Activated T-cell treated with anti-CD3 and anti-CD28 coated beads, Interleukin-2, amount 50 U/mL, for 1 hour (primary cell): ENCODE measurements at places on chromosomes 16 and 17.

- no peak for DNase-seq
Observed at GRCh38 chr17:40895106-40895730, 10.2 kb upstream of the KRT20 start.

- no peak for DNase-seq
Observed at GRCh38 chr16:79100447-79100846, 500.1 kb downstream of the MAF start.

- no peak for DNase-seq
Observed at GRCh38 chr17:48841395-48841831, 10.6 kb downstream of the CALCOCO2 start.

DNA sequence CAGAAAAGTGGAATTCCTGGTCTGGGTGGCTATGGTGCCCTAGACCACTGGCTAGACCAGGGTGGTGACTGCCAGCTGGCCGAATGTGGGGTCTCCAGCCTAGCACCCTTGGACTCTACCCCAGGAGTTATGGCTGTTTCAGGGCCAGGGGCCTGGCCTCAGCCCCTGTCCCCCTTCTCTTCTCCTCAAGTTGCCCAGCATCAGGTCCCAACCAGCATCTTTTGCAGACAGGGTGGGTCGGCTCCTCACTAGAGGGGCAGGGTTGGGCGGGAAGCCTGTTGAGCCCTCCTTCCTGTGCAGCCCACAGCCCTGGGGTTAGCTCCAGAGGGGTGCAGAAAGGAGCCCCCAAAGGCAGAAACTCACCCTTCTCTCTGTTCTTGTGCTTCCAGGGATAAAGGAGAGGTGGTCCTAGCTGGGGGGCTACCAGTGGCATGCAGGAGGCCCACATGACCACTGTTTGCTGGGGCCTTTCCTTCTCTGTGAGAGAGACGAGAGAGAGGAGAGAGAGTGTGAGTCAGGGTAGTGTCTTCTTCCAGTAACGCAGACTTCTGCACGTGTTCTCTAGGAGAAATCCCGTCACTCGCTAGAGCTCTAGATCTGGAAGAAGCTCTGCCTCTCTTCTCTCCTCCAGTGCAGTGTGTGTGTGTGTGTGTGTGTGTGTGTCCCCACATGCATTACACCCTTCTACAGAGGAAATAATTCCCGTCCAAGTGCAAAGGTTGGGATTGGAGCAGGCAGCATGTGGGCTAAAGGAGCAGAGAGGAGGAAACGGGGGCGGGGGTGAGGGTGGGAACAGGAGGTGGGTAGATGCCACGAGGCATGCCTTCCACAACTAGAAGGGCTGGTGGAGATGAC lies 209.4 kb downstream of the SEC14L1 start:
- peak; percentile 8 for DNase-seq

GRCh38 chr16:27351989-27352388 lies 38.2 kb downstream of the IL4R start:
- no peak for DNase-seq

GRCh38 chr17:43529947-43530287 lies 16.2 kb downstream of the ETV4 start:
- DNase-seq = no peak

DNA sequence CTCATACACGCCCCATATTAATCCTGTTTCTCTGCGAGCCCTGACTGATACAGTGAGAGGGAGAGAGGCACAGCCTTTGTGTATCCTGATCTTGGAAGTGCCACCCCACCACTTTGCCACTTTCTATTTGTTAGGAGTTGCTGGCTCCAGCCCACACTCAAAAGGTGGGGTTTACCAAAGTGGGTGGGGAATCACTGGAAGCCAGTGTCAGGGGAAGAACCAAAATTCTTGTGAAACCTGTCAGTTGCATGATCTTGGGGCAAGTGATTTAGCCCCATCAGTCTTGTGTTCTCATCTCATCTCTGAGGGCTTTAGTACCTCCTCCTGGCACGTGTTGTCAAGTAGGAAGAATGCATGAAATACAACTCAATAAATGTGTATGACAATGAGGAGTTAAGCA lies 119.5 kb downstream of the SOX9 start:
- no peak for DNase-seq

DNA sequence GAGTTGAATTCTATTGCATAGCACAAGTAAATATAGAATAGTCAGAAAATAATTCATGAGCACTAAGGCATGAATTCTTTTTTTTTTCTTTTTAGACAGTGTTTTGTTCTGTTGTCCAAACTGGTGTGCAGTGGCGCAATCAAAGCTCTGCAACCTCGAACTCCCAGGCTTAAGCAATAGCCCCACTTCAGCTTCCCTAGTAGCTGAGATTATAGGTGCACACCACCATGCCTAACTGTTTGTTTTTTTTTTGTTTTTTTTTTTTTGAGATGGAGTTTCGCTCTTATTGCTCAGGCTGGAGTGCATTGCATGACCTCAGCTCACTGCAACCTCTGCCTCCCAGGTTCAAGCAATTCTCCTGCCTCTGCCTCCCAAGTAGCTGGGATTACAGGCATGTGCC lies 16.6 kb downstream of the TUBD1 start:
- DNase-seq = no peak

GRCh38 chr16:80637621-80638020 lies 96.8 kb downstream of the DYNLRB2 start:
- no peak for DNase-seq

- DNase-seq = no peak
Observed at GRCh38 chr16:58670177-58670576, 14.4 kb downstream of the SLC38A7 start.

DNA sequence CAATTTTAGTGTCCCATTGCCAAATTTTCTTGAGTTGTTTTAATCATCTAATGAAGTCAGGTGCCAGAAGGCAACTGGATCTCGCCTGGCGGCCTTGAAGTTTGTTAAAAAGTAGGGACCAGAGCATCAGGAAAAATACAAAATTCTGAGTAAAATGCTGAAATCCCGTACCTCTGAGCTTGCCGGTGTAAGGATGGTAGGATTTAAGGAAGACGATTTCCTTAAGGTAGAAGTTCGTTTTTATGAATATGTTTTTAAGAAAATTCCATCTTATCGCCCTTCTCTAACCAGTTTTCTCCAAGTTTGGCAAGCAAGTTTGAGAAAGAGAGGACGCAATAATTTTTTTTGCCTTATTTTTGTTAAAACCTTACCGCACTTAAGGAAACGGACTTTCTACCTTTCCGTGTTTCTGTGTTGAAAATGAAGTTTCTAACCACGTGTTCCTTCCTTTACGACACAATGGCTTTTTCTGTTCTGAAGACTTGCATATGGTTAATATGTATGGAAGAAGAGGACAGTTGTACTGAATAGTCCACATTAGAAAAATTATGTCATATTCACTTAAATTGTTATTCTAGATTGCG lies 748 bp downstream of the ATF7IP2 start:
- no peak for DNase-seq

GRCh38 chr17:57493171-57493570 lies 236.8 kb downstream of the MSI2 start:
- DNase-seq = no peak

- no peak for DNase-seq
Observed at GRCh38 chr16:999677-1000076, 18.1 kb downstream of the SOX8 start.

- no peak for DNase-seq
Observed at GRCh38 chr16:23826528-23827045, 9.2 kb upstream of the PRKCB start.

GRCh38 chr17:19900809-19901208 lies 33.1 kb upstream of the ULK2 start:
- no peak for DNase-seq

DNA sequence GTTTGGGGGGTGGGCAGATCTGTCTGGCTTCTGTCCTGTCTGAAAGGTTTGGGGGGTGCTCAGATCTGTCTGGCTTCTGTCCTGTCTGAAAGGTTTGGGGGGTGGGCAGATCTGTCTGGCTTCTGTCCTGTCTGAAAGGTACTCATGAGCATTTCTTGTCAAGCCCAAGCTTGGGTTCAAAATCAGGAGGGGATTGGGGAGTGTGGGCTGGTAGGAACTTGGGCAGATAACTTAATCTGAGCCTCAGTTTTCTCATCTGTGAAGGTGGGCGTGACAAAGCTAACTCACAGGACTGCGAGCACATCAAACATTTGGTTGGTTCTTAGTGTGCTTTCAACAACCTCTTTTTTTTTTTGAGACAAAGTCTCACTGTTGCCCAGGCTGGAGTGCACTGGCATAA lies 35.2 kb downstream of the HAPSTR1 start:
- no peak for DNase-seq

DNA sequence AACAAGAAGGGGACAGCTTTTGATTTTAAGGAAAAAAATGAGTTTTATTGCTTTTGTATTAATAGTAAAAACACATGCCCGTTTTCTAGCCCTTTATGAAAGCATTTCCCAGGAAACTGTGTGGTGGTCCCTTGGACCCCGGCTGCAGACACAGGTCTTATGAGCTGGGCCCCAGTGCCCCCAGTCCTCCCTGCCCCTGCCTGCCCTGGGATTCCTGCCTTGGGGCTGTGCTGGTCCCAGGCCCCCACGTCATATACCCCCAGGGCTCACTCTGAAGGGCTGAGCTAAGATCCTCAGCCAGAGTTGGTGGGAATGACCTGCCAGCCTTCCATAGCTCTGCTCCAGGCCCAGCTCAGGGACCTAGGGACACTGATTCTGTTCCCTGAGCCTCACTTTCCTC lies 30.8 kb downstream of the GINS2 start:
- DNase-seq = no peak

GRCh38 chr17:80995131-80995530 lies 3.5 kb downstream of the CHMP6 start:
- no peak for DNase-seq

DNA sequence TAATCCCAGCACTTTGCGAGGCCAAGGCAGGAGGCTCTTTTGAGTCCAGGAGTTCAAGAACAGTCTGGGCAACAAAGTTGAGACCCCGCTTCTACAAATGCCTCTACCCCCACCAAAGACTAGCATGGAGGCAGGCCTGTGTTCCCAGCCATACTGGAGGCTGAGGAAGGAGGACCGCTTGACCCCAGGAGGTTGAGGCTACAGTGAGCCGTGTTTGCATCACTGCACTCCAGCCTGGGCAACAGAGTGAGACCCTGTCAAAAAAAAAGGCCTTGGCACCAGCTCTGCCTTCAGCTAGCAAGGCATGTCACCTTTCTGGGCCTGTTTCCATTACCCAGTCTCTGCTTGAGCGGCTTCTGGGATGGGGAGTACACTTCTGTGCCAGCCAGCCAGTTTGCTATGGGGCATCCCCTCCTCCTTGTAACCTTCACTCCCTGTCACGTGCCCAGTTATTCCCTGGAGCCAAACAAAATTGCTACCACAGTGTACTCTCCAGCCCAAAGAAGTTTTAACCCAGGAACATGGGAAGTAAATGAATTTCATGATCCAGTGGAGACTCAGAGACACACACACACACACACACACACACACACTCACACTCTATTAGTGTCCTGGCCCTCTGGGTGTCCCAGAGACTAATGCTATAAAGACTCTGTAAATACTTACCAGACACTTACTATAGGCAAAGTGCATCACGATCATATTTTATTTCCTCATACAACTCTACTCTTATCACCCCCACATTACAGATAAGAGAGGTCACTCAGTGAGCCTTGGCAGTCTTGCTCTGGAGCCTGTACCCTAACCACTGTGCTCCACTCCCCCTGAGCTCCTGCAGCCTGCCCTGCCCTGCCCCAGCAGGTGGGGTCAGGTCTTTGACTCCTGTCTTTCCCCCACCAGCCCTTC lies 2.5 kb downstream of the CISD3 start:
- DNase-seq = no peak

- DNase-seq = no peak
Observed at GRCh38 chr16:59385959-59386358, 651.8 kb upstream of the GOT2 start.

- DNase-seq = no peak
Observed at GRCh38 chr16:59697761-59698160, 963.6 kb upstream of the GOT2 start.

GRCh38 chr16:29943846-29944799 lies 17.8 kb upstream of the TMEM219 start:
- no peak for DNase-seq

GRCh38 chr16:12375046-12375740 lies 398.7 kb downstream of the SNX29 start:
- no peak for DNase-seq

GRCh38 chr17:19019041-19019941 lies 14.7 kb upstream of the FAM83G start:
- no peak for DNase-seq

GRCh38 chr16:56812884-56813283 lies 52.1 kb upstream of the SLC12A3 start:
- DNase-seq = no peak

GRCh38 chr16:27432558-27432957 lies 30.6 kb downstream of the IL21R start:
- DNase-seq = no peak

- DNase-seq = no peak
Observed at GRCh38 chr17:45357364-45357997, 40.7 kb upstream of the MAP3K14 start.

DNA sequence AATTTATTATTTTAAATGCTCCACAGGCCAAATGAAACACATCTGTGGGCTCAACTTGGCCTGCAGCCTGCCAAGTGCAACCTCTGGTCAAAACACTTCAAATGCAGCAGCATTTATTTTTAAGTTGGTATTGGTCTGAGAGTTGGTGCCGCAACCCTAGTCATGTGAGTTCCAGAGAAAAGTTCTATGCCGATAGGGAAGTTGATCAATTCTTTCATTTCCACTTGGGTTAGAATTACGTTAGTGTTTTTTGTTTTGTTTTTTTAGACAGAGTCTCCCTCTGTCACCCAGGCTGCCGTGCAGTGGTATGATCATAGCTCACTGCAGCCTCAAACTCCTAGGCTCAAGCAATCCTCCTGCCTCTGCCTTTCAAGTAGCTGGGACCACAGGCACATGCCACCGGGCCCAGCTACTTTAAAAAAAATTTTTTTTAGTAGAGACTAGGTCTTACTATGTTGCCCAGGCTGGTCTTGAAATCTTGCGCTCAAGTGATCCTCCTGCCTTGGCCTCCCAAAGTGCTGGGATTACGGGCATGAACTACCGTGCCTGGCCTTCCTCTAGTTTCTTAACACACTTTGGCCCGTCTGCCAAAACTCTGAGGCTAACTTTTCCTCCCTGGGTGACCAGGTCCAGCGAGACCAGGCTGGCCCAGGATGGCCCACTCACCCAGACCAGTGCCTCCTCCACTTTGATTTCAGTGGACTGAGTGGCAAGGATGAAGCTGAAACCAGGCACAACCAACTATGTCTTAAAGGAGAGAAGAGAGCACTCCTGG lies 221.1 kb downstream of the MRTFB start:
- no peak for DNase-seq
